ENCODE measurements at places on chromosomes 6 and 20.

GRCh38 chr6:106145144-106145543 is 59.0 kb downstream of the PRDM1 start:
- DNase-seq, result no peak

- DNase-seq, result no peak
These were observed 26.3 kb downstream of the MAPK14 start for GRCh38 chr6:36053878-36054277.

DNA sequence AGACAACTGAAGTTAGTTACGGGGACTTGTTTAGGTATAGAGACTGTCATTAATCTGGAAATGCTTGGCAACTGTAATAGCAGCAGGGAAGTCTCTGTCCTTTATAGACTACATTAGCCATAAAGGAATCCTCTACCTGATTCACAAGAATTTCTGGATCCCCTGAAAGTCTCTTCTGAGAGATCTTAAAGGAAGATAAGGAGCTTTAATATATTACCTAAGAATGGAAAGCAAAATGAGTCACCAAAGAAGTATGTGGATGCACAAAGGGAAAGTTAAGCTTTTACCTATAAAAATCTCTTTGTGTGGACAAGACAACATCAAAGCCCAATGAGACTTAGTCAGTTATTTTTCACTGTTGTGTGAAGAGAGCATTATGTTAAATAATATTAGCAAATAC is 92.2 kb upstream of the RSPO3 start:
- no peak for DNase-seq

GRCh38 chr6:150685860-150686259 is 86.2 kb downstream of the PLEKHG1 start:
- no peak for DNase-seq

DNA sequence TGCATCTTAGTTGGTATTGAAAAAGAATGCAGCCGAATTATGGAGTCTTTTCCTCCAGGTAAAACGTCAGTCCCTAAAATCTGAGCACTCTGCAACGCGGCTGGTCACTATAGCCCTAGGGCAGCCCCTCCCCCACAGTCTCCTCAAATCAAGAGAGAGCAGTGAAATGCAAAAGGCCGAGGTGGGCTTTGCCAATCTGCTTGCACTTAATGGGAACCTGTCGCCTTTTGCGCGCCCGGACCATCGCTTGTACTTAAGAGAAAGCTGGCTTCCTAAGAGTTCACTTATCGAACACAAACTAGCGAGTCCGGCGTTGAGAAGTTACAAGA is 447 bp downstream of the MCM3 start:
- DNase-seq, result no peak

- no peak for DNase-seq
These were observed 196.3 kb downstream of the SYNDIG1 start for GRCh38 chr20:24665741-24666191.

DNA sequence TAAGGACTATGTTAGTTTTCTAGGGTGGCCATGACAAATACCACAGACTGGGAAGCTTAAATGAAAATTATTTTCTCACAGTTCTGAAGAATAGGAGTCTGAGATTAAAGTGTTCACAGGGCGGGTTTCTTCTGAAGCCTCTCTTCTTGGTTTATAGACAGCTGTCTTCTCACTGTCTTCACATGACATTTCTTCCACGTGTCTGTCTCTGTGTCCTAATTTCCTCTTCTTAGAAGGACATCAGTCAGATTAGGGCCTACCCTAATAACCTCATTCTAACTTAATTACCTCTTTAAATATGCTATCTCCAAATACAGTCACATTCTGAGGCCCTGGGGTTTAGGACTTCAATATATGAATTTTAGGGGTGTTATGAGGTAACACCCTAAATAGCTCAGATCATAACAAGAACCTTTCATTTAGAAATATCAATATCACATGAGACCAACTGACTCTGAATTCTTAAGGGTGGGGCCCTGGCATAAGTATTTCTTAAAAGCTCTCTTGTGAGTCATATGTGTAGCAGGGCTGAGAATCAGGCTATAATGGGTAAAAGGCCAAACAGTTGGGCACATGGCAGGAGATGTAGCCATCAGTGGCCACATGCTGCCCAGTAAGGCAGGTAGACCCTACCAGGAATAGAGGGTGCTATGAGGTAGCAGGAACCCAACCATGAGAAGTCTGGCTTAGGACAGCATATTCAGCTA is 62.0 kb upstream of the TENT5A start:
- DNase-seq, result peak; percentile 31

Measured in AG08396 (cell line).